ENCODE measurements at places on chromosomes 4 and X.

- no peak for DNase-seq
Observed at GRCh38 chrX:68676335-68676734, 28.9 kb downstream of the STARD8 start.

DNA sequence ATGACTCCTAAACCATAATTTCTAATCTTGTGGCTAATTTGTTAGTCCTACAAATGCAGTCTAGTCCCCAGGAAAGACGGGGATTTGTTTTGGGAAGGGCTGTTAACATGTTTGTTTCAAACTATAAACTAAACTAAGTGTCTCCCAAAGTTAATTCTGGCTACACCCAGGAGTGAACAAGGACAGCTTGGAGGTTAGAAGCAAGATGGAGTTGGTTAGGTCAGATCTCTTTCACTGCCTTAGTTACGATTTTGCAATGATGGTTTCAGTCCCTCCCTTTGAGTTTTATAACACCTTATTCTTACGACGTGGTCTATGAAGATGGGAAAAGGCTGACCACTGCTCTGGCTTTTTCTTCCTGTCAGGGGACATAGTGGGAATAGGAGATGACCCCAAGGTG, 27.0 kb upstream of the IL2 start:
- no peak for DNase-seq

DNA sequence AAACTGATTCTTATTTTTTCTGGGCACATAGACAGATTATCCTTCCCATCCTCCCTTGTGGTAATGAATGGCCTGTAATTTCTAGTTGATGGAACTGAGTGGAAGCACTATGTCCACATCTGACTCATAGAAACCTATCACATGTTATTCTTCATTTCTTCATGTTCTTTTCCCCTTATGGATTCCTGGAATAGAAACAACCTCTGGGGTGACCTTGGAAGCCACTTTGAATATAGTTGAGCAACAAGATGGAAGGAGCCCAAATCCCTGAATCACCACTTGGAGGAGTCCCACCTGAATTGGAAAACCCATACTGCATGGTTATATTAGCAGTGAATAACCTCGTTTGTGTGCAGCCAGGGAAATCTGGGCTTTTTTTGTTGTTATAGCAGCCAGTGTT, 137.8 kb downstream of the MID1IP1 start:
- no peak for DNase-seq

- no peak for DNase-seq
Observed at GRCh38 chrX:56788229-56788628, 59.2 kb downstream of the NBDY start.

GRCh38 chr4:20487446-20487845, 212.8 kb upstream of the PACRGL start:
- no peak for DNase-seq

GRCh38 chr4:26343038-26343398, 22.2 kb downstream of the RBPJ start:
- DNase-seq: no peak

All from stimulated activated CD4-positive, alpha-beta T cell treated with anti-CD3 and anti-CD28 coated beads, Interleukin-1b, Interleukin-23, amount 100 ng/mL, for 1 hour (primary cell).